T-helper 1 cell (primary cell): ENCODE measurements at places on chromosomes 6 and 20.

GRCh38 chr20:32672394-32672981 lies 1.3 kb downstream of the C20orf203 start:
- DNase-seq: no peak

- no peak for DNase-seq
Observed at GRCh38 chr20:25222461-25223178, 25.3 kb upstream of the PYGB start.

DNA sequence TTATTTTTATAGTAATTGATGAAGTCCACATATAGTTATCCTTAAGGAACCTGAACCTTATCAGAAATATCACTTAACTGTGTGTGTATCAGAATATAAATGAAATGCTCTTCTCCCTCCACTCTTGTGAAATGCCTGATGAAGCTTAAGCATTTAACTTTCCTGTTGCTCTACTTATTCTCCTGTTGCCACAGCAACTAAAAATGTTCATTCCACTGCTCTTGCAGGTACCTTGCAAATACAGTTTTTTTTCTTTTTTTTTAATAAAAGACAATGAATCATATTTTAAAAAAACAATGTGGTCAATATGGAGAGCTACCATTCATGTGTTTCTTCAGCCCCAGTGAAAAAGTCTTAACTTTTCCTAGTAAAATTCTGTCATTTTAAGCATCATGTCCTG lies 210.3 kb downstream of the RFPL4B start:
- no peak for DNase-seq

GRCh38 chr20:17023806-17024205 lies 203.0 kb upstream of the PCSK2 start:
- no peak for DNase-seq

DNA sequence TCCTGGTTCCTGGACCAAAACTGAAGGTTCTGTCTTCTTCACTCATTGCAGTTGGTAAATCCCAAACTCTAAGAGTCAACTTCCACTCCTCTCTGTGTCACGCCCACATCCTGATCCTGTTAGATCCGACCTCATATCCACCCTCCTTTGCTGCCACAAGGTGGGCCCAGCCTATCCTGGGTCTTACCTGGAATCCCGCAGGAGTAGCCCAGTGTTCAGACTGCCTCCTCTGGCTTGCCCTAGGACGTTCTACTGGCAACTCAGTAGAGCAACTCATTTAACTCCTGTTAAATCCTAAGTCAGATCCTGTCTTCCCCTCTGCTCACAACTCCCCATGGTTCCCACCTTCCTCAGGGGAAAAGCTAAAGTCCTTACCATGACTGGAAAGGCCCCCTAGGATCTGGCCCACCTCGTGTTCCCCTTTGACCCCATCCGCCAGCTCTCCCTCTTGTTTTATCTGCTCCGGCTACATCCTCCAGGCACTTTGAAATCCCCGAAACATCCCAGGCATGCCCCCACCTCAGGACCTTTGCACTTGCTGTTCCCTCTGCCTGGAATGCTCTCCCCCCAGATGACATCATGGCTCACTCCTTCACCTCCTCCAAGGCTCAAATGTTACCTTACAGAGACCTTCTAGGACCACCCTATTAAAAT lies 43.9 kb downstream of the TFEB start:
- no peak for DNase-seq

DNA sequence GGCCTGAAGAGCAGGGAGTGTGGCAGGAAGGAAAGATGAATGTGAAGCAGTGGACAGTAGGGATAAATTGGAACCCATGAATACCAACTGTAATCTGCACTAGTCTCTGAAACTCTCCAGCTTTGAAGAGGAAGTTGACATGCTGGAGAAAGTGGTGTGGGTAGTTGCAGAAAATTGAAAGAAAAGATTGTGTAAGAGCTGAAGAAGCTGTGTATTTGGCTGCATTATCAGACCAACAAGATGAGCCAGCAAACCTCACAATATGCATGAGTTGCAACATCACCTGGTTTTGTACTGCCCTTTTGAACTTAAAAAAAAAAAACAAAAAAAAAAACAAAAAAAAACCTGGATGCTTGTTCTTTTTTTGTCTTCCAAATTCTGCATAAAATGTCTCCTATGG lies 921.9 kb upstream of the EYS start:
- DNase-seq: no peak

DNA sequence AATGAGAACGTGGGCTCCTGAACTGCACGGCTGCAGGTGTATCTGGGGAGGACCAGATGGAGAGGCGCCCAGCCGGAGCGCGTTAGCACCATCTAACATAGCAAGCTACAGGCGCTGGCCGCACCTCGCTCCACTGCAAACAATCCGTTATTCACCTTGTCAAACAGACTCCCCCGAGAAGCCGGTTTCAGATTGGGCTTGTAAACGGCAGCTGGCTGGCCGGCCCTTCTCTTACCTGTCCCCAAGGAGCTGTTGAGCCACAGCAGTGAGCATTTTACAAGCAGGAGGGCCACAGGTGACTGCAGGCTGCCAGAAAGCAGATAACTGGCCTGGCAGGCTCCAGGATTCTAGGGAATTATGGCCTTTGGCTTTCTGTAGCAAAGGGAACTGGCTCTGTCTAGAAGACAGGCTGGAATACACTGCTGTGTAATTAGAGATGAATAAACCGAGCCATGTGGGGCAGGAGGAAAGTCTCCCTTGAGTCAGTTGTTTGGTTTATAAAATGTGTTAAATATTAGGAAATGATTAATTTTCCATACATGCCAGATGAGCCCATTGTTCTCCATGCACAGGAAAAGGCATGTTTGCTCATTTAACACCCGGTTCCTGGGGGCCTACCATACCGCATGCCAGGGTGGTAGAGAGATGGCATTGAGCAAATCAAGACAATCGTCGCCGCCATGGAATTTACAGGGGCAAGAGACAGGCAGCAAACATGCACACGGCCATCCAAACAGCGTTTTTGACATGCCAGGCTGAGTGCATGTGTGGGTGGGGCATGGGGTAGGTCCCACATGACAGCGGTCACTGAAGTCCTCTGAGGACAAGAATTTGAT lies 159.3 kb downstream of the NFATC2 start:
- no peak for DNase-seq

DNA sequence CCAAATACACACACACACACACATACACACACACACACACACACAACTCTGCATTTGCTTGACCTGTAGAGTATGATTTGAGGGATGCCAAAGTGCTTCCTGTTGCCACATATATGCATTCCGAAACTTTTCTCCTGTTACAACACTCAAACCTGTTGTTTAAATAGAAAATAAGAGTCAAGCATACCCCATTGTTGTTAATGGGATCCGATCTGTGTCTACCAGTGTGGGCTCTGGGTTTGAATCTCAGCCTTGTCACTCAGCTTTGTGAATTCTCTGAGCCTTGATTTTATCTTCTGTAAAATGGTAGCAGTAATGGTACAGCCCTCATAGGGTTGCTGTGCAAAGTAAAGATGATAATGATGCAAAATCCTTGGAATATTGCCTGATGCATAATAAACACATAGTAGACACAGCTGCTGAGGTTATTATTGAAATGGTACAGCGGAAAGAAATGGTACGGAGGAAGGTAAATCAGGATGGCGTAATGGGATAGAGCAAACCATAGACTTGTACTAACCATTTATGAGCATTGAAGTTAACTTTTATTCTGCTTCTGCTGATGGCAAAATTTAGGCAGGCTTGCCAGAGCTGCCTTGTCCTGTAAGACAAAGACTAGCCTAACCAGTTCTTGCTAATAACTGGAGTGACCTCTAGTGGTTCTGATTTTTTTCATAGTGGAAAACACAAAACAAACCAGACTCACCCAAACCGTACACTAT lies 113.5 kb upstream of the PHACTR1 start:
- DNase-seq: no peak

GRCh38 chr6:12132351-12133222 lies 120.5 kb downstream of the HIVEP1 start:
- no peak for DNase-seq

- DNase-seq: no peak
Observed at GRCh38 chr6:27178407-27178730, 69.1 kb upstream of the PRSS16 start.

- DNase-seq: peak; percentile 35
Observed at GRCh38 chr20:5100684-5101347, 18.9 kb downstream of the PCNA start.

- DNase-seq: no peak
Observed at GRCh38 chr6:15430931-15431405, 185.1 kb downstream of the JARID2 start.

- DNase-seq: no peak
Observed at GRCh38 chr20:25072226-25072811, 9.6 kb downstream of the VSX1 start.

GRCh38 chr6:37029249-37029971 lies 24.0 kb downstream of the FGD2 start:
- peak; percentile 79 for DNase-seq

DNA sequence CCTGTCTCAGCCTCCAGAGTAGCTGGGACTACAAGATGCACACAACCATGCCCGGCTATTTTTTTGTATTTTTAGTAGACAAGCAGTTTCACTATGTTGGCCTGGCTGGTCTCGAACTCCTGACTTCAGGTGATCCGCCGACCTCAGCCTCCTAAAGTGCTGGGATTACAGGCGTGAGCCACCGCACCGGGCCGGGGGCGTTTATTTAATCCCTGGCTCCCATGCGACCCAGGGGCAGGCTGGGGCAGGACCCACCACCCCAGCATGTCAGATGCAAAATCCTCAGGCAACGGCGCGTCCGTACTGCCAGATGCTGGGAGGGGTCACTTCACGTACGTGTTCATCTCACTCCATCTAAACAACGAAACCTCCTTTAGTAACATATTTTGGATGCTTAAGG lies 518.7 kb upstream of the NOX3 start:
- DNase-seq: no peak

- no peak for DNase-seq
Observed at GRCh38 chr6:2731281-2731909, 19.3 kb downstream of the MYLK4 start.

- DNase-seq: no peak
Observed at GRCh38 chr6:109662192-109662591, 28.8 kb downstream of the AK9 start.

DNA sequence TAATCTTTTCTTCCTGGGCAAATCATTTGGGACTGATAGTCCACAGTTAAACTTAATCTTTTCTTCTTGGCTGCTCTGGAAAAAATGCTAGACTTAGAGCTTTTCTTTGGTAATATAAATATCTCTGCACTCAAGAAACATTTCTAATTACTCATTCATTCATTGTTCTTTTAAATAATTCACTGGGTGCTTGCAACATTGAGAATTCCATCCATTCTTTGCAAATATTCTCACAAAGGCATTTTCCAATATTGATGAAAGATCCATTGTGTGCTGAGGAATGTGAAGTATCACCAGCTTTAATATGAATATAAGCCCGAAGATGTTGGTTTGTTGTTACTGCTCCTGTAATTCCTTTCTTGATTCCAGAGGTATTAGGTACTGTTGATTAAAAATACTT lies 38.4 kb downstream of the AKAP7 start:
- DNase-seq: no peak

GRCh38 chr6:46719099-46719498 lies 16.1 kb downstream of the PLA2G7 start:
- no peak for DNase-seq

GRCh38 chr6:133502441-133503335 lies 261.5 kb downstream of the EYA4 start:
- no peak for DNase-seq

GRCh38 chr6:154526996-154527395 lies 16.5 kb upstream of the CNKSR3 start:
- no peak for DNase-seq

GRCh38 chr20:45346291-45346718 lies 1.9 kb downstream of the SDC4 start:
- no peak for DNase-seq

GRCh38 chr6:119110601-119111548 lies 32.4 kb upstream of the FAM184A start:
- peak; percentile 17 for DNase-seq

- DNase-seq: no peak
Observed at GRCh38 chr20:37669062-37669772, 24.6 kb upstream of the CTNNBL1 start.

GRCh38 chr6:89729818-89730217 lies 89.8 kb downstream of the MDN1 start:
- DNase-seq: no peak

GRCh38 chr6:18242062-18242851 lies 22.1 kb downstream of the DEK start:
- no peak for DNase-seq

- no peak for DNase-seq
Observed at GRCh38 chr6:42417641-42418112, 34.0 kb downstream of the TRERF1 start.

- DNase-seq: no peak
Observed at GRCh38 chr6:91961671-91962070, 1374.8 kb upstream of the MAP3K7 start.

- DNase-seq: no peak
Observed at GRCh38 chr6:44156494-44157151, 2.0 kb upstream of the CAPN11 start.

DNA sequence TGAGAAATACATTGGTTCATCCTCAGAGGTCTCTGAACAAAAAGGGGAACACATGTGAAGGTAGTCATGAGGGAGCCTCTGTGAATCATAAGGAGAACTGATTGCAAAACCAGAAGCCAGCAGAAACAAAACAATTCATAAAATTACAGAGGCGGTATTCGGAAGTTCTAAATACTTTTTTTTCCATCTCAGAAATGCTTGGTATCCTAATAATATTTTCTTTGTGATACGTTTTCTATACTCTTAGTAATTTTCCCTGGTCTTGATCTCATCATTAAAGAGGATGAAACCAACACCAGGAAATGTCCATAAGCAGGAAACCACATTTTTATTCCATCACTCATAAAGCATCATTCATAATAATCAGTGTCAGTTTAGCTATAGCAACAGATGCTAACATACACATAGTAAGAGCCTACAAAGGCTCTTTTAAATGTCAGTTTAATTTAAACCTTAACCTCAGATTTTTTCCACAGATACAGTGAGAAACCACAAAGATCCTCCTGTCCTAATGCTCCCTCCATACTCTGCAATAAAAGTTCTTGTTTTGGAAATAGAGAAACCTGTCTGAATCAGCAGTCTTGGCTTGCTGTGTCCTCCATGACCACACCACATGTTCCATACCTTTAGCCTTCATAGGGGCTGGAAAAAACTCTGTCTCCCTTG lies 29.2 kb downstream of the SGK1 start:
- no peak for DNase-seq
